ACHN (cell line): ENCODE measurements at places on chromosomes 3 and 15.

DNA sequence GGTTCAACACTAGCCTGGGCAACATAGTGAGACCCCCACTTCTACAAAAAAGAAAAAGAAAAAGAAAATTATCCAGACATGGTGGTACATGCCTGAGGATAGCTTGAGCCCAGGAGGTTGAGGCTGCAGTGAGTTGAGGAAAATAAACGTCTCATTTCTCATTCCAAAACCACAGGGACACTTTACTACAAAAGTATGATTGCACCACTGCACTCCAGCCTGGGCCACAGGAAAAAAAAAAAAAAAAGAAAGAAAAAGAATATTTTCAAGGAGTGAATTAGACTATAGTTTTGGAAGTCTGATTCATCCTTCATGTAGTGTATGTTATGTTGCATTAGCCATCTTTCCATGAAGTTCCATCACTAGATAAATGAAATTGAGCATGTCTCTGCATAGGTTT, 149.5 kb upstream of the THBS1 start:
- DNase-seq, result no peak

- DNase-seq, result no peak
Observed at GRCh38 chr15:83930392-83931212, 276.7 kb downstream of the ADAMTSL3 start.

DNA sequence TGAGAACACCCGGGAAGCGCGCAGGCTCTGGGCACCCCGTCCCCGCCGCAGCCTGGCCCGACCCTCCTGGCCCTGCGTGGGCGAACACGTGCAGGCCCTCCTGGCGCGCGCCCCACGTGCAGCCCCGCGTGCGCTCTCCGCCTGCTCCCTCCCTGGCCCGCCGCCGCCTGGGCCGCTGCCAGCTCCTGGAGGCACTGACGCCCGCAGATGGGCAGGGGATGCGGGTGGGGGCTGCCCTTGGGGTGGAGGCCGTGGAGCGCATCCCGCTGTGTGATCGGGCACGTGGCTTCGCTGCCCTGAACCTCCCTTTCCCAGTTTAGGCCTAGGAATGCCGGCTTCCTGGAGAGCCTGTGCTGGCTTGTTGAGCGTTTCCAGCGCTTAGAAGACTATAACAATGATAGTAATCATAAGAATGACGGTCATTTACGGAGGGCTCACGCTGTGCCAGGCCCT, 104.6 kb upstream of the SLC6A6 start:
- no peak for DNase-seq

GRCh38 chr3:141240286-141240685, 8.7 kb downstream of the PXYLP1 start:
- DNase-seq, result no peak

DNA sequence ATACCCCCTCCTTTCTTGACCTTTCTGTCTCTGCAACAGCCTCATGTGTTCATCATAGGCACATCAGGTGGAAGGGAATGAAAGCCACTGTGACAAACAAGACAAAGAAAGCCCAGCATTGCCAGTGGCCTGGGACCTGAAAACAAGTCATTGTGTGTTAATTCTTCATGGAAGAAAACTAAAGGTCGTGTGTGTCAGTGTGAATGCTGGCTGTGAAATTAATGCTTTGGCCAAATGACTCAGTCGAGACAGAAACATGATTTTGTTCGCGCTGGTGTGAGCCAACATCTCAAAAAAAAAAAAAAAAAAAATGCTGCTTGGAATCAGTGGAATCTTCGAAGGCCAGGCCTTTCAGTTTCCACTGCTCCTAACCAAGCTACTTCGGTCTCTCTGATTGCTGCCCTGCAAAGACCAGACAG, 386.5 kb upstream of the PROK2 start:
- DNase-seq, result no peak

DNA sequence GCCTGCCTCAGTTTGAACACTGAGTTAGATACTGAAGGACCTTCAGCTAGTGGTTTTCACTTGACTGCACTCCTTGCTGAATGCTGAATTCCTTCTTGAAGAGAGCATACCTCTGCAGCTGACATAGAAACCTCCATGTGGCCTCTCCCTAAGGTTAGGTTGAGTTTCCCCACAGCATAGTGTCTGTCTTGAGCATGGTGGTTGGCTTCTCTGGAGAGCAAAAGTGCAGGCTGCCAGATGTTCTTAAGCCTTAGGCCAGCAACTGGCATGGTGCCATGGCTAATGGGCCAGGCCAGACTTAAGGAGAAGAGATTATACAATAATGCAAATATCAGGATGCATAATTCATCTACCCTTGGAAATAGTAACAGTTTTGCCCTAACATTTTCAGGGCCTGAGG, 545.6 kb upstream of the ZNF385D start:
- no peak for DNase-seq

GRCh38 chr3:139937674-139938279, 2.8 kb downstream of the CLSTN2 start:
- DNase-seq, result peak; percentile 49

DNA sequence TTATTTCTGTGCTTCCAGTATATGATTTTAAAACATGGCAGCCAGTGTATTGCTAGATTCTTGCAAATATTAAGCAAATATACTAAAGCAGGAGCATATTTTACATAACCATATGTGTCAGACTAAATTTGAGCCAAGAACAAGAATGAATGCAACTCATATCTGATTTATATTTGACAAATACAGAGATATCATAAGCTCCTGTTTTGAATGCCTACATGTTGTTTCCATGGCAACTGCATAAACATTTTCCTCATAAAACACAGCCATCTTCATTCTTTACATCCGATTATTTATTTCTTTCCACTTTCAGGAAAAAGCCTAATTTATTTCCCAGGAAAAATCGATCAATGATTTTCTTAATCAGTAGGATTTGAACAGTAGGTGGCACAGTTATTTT, 172.2 kb upstream of the TSPAN3 start:
- no peak for DNase-seq

DNA sequence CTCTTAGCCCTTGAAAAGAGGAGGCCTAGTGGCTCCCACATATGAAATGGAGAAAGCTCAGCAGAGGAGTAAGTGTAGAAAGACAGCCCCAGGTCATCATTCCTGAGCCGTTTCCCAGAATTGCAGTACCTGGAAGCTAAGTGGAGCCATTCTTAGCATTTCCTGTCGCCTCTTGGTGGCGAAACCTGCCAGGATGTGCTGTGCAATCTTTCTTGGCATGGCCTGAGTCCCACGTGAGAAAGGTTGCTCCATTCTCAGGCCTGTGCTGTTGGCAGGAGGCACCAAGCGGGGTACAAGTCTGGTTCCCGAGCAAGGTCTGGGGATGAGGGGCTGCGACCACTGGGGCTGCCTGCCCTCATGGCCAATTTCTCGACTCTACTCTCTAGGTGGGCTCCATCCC, 207.2 kb upstream of the TPM1 start:
- no peak for DNase-seq

DNA sequence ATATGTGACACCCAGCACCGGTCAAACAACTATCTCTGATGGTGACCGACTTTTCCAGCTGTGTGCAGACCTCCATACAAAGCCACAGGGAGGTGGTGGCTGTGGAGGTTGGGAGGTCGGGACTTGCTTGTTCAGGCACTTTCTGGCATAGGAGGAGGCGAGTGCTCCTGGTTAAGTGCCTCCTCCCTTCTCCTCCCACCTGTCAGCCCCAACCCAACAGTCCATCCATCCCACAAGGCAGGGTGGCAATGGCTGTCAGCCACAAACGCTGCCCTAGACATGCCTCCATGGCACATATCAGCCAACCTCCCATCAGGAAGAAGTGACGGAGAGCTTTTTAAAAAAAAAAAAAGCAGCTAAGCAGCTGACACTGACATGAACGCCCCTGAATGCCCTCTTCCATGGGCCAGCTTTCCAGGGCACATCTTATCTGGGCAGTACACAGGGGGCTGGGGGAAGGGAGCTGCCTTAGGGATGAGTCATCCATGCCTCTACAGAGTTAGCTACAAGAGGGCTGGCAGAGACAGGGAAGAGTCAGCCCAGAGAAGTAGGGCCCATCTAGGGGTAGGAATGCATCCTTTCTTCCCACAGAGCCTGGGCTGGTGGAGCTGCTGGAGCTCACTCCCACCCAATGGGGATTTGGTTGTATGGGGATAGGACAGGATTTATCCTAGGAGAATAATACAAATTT, 41.2 kb downstream of the CCDC12 start:
- DNase-seq, result peak; percentile 95

GRCh38 chr15:88818920-88819319, 15.7 kb downstream of the ACAN start:
- DNase-seq, result no peak

GRCh38 chr3:184186184-184186901, at the start of gene ABCF3:
Gene ABCF3, plus strand, starts transcription at chr3:184186199. Its CDS starts 9 bp downstream, at chr3:184186208.
- no peak for DNase-seq

DNA sequence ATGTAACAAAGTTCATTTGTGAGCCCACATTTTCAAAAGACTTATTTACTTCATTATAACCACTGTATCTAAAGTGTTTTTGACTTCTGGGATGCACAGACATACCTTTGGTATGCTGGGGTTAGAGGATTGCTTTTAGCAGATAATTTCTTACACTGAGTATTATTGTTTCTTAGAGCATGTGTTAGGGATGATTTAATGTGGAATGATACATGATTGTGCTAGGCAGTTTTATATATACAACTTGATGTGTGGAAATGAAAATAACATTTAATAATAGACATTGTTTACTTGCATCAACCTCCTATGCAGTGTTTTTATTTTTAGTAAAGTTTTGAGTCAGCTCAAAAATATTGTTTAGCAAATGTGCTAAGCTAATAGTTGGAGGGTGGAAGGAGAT, 3.4 kb downstream of the KIF23 start:
- DNase-seq, result no peak

GRCh38 chr3:172185907-172186306, 146.5 kb downstream of the FNDC3B start:
- no peak for DNase-seq

- no peak for DNase-seq
Observed at GRCh38 chr3:71530903-71531530, 52.5 kb downstream of the FOXP1 start.

DNA sequence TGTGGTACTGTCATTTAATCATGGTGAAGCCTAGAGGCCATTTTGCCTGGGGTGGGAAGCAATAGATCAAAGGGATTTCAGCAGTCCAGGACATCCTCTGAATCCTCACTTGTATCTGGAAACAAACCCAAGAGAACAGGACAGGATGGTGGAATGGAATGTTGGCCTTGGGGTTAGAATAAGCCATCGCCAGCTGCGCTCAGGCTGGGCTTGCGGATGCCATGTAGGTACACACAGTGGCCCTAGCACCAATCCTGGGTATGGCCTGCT, 76.5 kb upstream of the ALDH1A3 start:
- DNase-seq, result no peak

GRCh38 chr3:84547971-84548970, 410.5 kb upstream of the CADM2 start:
- peak; percentile 31 for DNase-seq

DNA sequence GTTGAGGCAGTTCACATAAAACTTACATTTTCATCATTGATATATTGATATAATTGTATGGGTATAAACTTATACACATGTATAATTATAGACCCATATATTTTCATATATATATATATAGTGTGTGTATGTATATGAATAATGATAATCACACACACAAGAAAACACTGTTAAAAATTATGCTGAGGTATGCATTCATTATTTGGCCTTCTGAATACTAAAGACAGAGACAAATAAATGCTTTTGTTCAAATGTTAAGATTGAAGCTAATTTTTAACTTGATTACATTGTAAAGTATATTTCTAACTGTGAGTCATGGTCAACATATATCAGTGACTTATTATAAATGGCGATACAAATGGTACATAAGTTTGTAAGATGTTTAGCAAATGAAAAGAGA, 888.8 kb downstream of the OTOL1 start:
- no peak for DNase-seq

DNA sequence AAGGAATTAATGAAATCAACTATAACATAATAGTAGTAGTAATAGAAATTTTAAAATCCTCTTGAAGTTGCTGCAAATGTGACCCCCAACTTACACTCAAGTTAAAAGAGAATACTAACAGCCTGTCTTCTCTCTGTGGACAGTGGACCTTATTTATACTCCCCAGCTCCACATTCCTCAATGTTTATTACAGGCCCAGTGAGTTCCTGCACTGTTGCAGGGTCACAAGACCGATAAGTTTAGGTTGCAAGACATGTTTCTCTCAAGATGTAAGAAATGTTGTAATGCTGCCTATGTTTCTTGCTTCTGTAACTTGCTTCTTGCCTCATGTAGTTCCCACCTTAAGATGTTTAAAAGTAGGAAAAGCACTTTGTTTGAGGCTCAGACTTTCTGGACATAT, 888.1 kb downstream of the PDCD6IP start:
- no peak for DNase-seq

DNA sequence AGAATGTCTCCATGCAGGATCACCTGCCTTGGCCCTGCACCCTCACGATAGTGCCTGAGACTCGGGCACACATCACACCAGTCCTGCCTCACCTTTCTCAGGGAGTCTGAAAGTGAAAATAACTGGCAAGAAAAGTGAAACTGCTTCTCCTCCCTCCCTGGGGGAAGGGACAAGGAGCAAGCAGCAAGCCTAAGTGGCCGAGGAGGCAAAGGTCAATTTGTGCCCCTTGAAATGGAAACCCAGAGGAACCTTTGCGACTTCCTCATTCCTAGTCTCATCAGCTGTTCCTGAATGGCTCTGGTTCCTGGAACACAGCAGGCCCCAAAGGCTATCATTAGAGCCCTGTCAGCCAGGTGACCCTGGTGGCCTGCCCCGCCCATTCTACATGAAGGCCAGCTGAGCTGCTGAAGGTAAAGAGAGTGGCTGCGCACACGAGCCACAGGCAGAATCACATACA, 28.0 kb upstream of the SLCO2A1 start:
- DNase-seq, result no peak

- DNase-seq, result no peak
Observed at GRCh38 chr15:57655809-57656208, 50.7 kb upstream of the POLR2M start.

- DNase-seq, result no peak
Observed at GRCh38 chr15:62209322-62209721, 44.2 kb upstream of the C2CD4B start.

- DNase-seq, result no peak
Observed at GRCh38 chr3:112090887-112091586, 4.8 kb downstream of the C3orf52 start.

GRCh38 chr3:156330415-156330814, 210.0 kb downstream of the KCNAB1 start:
- no peak for DNase-seq

- DNase-seq, result no peak
Observed at GRCh38 chr3:152403632-152404066, 134.9 kb downstream of the MBNL1 start.
